Neural crest cell (in vitro differentiated cells): ENCODE measurements at places on chromosomes 4 and X.

GRCh38 chr4:120769227-120769626, 153.3 kb downstream of the PRDM5 start:
- DNase-seq = no peak

DNA sequence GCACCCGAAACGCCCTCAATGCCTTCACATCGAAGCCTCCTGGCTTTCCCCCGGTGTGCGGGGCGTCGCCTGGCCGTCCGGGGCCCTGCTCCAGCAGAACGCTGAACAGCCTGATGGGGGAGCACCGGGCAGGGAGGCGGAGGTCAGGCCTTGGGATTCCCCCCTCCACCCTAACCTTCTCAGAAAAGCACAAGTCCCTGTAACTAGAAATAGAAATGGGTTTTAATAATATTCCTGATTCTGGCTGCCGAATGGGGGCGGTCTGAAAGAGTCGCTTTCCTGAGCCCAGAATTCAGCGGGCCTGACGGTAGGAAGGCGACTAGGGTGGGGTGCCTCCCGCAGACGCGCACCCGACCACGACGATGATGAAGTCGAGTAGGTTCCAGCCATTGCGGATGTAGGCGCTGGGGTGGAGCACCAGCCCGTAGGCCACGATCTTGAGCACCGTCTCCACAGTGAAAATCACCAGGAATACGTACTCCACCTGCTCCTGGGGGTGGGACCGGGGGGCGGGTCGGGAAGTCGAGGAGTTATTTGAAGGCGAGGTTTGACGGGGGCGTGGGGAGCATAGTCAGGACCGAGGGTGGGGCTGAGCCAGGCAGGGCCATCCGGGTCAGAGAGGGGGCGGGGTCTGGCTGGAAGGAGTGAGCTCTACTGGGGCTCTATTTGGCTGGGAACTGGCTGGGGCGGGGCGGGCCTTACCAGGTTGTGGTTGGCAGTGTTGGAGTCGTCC, 2.5 kb downstream of the CACNA1F start:
- DNase-seq = no peak

DNA sequence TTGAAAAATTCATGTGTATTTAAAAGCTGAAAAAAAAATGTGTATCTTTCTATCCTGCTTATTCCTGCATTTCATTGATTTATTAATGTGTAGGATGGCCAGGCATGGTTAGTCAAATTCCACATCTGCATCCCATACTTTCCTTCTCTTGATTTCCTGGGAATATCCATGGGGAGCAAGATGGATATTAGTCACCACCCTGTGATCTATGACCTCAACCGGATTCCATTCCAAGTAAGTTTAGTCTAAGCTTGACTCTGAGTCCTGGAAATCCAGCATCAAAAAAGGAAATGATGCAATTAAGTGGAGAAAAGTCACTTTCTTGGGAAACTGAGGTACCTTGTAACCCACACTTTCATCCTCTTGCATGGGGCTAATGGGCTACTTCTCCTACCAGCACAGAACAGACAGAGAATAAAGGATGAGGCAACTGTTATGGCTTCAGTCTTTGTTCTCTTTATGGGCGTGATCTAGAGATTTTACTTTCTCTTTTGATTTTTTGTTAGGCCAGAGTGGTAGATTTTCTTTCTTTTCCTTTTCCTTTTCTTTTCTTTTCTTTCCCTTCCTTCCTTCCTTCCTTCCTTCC, 17.1 kb upstream of the BEX4 start:
- DNase-seq = no peak

GRCh38 chrX:31165241-31166035, 93.6 kb upstream of the FTHL17 start:
- no peak for DNase-seq

DNA sequence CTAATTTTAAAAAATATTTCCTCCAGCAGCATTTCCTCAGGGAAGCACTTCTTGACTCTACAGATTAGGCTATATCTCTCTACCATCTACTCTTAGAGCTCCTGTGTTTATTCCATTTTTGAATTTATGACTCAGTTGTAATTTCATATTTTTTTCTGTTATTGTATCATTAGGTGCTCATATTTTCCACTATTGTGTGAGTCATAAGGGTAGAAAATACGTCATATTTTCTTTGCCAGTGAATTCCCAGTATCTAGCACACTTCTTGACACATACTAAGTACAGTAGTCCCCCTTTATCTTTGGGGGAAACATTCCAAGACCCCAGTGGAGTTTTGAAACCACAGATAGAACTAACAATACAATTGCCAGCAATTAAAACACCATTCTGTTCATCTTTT, 431.2 kb downstream of the GASK1B start:
- no peak for DNase-seq

GRCh38 chr4:63619771-63620170, 789.5 kb downstream of the TECRL start:
- DNase-seq = no peak

- DNase-seq = no peak
These were observed 181.5 kb downstream of the GC start for GRCh38 chr4:71602289-71602900.

DNA sequence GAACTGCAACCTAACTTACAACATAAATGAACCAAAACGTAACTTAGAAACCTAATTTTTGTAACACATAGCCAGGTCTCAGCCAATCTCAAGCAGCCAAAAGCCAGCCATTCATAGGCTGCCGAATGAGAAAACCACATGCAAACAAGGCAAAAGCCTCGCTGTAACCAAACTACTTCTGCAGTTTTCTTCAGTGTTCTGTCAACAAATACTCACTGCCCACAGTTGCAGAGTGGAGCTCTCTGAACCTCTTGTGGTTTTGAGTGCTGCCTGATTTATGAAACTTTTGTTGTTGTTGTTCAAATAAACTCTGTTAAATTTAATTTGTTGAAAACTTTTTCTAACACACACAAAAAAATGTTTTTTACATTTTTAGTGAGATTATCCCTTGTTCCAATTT, 251.2 kb downstream of the PAPSS1 start:
- no peak for DNase-seq

GRCh38 chr4:55830716-55831115, 11.1 kb downstream of the EXOC1L start:
- DNase-seq = no peak
